ENCODE measurements at places on chromosomes 7 and 10.

GRCh38 chr10:17113889-17114540, 15.6 kb downstream of the CUBN start:
- DNase-seq = no peak

GRCh38 chr7:2616387-2617324, 15.1 kb upstream of the TTYH3 start:
- no peak for DNase-seq

DNA sequence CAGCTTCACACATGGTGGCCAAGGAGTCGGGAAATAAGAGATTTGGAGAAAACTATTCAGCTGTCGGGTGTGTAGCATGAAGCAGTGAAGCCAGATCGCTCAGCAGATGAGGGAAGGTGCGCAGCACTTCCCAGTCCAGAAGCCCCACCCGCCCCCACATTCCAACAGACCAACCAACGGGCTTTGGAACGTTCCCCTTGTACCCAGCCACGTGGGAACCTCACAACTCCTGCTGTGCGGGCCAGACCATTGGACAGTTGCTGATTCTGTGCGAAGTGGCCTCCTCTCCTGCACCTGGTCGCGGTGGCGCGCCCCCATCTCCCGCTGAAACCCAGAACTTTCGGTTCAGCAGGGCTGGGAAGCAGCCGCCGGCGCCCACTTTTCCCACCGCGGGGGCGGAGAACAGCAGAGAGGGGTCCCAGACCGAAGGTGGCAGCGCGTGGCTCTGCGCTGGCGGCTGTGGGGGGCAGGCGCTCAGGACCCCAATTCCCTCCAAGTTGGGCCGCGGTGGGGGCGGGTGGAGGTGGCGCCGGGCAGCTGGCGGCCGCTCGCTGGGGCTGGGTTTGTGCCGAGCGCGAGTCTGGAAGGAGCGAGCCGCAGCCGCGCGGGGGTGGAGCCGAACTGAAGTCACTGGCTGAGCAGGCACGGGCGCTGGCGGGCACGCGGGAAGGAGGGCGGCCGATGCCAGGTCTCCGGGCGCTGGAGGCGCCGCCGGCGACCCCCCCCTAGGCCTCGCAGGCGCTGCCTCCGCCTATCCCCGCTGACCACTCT, 1301.5 kb upstream of the SORCS1 start:
- DNase-seq = no peak

- no peak for DNase-seq
Observed at GRCh38 chr7:105352018-105352612, 36.6 kb downstream of the SRPK2 start.

GRCh38 chr7:29356631-29357030, 162.1 kb downstream of the CHN2 start:
- no peak for DNase-seq

GRCh38 chr7:81025360-81025759, 106.5 kb upstream of the SEMA3C start:
- no peak for DNase-seq

GRCh38 chr7:7773334-7774309, 55.2 kb upstream of the RPA3 start:
- DNase-seq = no peak

DNA sequence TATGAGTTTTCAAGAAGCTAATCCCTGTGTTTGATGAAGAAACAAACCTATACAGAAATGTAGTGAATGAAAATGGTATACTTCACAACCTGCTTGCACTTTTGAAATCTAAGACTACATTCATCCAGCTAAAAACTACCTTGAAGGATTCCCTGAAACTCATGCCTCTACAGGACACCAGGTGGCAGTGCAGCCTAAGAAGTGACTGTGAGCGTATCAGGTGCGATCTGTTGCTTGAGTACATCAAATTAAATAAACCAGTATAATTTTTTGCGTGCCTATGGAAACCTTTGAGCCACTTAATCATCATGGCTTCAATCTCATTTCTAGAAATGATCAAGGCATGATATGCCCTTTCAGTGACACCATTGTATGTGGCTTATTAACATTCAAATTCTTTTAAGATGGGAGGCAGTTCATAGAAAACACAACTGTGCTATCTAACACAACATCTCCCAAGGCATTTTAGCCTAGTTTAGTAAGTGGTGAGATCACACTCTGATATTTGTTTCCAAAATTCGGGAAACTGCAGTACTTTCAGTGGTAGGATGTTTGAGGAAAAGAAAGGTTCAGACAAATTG, 57.4 kb downstream of the PPP1R17 start:
- DNase-seq = peak; percentile 55
